ENCODE measurements at places on chromosomes 6 and 20.
A peak's percentile ranks its signal among the peaks of the same experiment; 100 is the strongest.

GRCh38 chr6:88164061-88164460, 2.1 kb downstream of the CNR1 start:
- DNase-seq = no peak

GRCh38 chr6:14501240-14501639, 383.7 kb downstream of the CD83 start:
- DNase-seq = no peak

- DNase-seq = peak; percentile 96
Measured at GRCh38 chr20:35539756-35540212, 2.1 kb upstream of the ERGIC3 start.

DNA sequence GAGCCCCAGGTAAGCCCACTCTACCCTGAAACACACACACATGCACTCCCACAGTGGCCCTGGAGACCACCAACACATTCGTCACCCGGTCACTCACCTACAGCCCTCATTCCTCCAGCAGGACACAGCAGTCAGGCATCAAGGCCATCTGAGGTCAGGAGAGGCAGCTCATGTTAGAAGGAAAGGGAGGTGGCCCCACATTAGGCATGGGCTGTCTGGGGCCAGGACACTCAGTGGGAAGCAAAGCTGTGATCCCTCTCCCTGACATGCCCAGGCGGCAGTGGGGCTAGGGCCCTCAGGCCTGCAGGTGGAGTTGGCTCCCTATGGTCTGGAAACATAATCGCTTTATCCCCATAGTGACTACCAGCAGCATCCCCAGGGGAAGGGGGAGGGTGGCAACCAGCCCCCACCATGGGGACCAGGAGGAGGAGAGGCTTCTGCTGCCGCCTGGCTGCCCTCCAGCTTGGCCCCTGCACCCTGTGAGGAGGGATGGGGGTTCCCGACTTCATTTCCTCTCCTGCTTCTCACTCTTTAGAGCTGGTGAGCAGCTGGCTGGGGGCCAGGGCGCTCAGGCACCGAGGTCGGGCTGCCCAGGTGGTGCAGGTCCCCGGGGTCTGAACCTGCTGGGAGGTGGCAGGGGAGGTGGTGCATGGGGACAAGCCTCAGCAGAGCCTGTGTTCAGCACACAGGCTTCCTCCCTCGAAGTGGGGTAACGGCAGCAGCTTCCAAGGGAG, 76.6 kb upstream of the CST7 start:
- peak; percentile 13 for DNase-seq

DNA sequence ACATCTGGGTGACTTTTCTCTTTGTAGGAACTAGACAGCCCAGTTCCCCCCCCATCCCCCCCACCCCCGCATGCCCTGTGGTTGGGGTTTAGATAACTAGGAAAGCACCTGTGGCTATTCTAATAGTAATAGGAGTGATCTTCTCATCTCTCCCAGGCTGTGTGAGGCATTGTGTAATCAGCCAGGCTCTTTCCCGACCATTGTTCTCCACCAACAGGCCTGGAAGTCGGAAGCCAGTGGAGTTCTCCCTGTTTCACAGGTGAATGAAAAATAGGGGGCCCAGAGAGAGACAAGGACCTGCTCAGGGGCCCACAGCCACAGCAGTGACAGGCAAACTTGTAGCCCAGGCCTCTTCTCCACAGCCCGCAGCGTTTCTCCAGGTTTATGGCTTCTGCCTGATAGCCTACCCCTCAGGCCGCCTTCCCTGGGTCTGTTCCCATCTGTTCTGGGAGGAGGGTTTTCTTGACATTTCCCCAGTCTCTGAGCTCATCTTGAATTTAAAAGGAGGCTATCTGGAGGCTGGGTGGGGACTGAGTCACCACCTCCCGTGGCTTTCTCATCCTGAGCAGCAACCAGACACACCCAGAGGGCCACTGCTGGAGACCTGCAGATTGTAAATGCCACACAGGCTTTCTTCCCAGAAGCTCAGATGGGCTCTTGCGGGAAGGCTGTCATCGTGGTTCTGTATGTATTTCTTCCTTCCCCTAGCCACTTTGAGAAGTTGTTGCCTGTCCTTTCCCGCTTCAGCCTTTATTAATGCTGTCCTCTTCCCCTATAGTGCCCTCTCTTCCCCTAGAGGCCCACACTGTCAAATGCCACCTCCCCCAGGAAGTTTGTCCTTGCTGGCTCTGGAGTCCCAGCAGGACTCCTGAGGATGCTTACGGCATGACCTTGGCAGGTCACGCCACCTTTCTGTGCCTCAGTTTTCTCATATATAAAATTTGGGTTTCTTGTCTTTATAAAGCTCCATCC, 75.9 kb upstream of the MYL9 start:
- DNase-seq = peak; percentile 52

GRCh38 chr6:39003072-39003471, 45.5 kb upstream of the GLP1R start:
- DNase-seq = no peak

DNA sequence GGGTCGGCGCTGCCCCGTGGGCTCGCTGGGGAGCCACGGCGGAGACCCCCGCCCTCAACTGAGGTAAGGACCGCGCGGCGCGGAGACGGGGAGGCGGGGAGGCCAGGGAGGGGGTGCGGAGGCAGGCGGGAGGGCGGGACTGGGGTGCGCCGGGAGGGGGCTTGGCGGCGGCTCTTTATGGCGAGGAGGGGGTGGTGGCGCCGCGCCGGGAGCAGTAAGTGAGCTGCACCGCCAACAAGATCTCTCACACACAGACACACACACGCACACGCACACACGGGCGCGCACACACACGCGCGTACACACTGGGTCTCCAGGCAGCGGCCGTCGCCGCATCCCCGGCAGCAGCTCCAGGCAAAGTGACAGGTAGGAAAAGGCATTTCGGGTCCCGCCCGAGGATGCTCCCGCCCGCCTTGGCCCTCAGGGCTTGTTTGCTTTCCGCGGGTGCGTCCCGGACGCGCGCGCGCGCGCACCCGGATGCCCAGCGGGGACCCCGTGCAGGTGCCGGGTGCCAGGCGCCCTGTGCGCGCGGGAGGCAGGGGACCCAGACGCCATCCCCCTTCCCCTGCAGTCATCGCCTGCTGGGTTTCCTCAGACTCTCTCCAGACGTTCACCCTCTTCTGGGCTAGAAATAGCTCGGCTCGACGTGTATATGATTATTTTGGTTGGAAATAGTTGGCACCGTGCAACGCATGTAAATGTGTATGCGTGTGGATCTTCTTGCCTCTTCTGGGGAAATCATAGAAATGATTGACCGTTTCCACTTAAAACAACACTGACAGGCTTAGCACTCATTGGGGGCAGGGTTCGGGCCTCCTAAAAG, at the start of gene PLCB4:
Gene PLCB4, plus strand, starts transcription at position 247 of the 823 bp plus-strand sequence. CDS start 238,728 bp downstream, outside the sequence.
- DNase-seq = peak; percentile 47

DNA sequence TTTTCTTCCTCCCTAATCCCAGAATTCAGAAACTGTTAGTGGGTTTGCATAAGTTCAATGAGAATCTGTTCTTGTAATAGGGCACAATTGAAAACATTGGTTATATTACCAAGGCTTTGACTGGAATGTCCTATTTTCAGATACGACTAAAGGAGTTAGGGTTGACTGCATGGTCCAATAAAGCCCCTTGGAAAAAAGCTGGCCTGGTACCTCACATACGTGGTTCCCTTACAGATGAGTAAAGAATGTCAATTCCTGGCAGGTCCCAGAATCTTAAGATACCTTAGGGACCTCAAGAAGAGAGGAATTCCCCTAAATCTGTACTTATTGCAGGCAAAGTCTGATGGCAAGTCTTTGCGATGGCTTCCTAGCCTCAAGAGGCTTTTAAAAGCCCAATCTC, 4.6 kb downstream of the PPDPF start:
- DNase-seq = no peak

DNA sequence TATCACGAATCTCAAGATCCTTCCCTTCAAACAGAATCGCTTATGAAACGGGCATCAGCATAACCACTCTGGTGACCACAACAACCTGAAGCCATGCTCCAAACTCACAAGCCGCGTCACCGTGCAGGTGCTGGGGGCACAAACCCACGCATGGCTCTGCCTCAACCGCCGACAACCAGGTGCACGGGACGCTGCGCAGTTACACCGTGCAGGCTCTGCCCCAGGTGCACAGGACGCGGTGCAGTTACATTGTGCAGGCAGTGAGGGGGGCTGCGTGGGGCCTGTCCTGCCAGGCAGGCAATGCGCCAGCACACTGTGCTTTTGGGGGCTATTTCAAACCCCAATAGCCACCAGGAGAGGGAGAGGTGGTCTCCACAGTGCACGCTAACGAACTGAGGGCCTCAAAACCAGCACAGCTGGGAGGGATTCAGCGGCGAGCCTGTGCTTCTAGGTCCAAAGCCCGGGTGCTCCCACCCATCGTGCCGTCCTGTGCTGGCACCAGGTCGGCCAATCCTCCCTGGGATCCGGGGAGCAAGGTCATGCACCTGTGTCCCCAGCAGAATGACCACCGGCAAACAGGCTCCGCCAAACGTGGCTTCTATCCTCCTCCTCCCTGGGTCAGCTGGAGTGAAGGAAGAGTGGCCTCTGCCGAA, 35.8 kb downstream of the ZBTB46 start:
- no peak for DNase-seq

DNA sequence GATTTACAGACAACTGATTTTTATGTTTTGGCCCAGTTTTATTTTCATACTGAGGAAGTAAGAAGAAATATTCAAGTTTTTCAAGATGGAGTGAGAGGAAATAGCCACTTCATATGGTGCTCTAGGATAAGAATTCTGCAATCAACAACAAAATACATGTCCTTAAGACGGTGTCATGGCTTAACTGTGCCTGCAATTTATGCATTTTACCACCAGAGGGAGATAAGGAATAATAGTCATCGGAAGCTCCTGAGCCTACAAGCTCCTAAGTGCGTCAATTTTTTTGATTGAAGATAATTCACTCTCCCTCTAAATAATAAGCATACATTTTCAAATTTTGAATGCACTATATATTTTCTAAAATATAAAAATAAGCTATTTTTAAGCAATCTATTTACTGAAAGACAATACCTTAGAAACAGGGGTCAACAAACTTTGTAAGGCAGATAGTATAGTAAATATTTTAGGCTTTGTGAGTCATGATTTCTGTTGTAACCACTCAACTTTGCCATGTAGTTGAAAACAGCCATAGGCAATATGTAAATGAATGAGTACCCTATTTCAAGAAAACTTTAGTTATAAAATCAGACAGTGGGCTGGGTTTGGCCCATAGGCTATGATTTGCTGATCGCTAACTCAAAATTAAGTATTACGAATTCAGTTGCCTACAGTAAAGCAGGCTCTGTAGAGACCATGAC, 230.9 kb upstream of the DTNBP1 start:
- no peak for DNase-seq

GRCh38 chr6:162053084-162053483, 674.5 kb downstream of the PRKN start:
- DNase-seq = no peak

GRCh38 chr6:149252622-149253021, 64.9 kb upstream of the TAB2 start:
- no peak for DNase-seq

DNA sequence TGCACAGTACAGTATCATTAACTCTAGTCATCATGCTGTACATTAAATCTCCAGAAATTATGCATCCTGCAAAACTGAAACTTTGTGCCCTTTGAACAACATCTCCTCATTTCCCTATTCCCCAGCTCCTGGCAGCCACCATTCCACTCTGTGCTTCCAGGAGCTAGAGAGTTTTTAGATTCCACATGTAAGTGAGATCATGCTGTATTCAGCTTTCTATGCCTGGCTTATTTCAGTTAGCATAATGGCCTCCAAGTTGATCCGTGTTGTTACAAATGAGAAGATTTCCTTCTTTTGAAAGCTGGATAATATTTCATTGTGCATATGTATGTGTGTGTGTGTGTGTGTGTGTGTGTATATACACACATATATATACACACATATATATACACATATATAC, 86.9 kb upstream of the SLC24A3 start:
- no peak for DNase-seq

Data from DMS153 (cell line).